ENCODE measurements at places on chromosomes 6 and 20.

- no peak for DNase-seq
Measured at GRCh38 chr6:123027408-123027807, 31.4 kb downstream of the CLVS2 start.

- DNase-seq: no peak
Measured at GRCh38 chr6:105849746-105850145, 236.4 kb upstream of the PRDM1 start.

GRCh38 chr20:5806457-5807263 lies 56.5 kb downstream of the SHLD1 start:
- DNase-seq: no peak

DNA sequence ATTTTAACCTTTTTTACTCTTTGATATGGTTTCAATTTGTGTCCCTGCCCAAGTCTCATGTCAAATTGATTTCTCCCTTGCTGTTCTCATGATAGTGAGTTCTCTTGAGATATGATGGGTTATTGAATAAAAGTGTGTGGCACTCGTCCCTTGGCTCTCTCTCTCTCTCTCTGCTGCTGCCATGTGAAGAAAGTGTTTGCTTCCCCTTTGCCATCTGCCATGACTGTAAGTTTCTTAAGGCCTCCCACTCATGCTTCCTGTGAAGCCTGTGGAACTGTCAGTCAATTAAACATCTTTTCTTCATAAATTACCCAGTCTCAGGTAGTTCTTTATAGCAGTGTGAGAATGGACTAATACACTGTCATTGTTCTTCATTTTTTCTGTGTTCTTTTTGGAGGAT lies 48.5 kb downstream of the LIN28B start:
- DNase-seq: no peak

- DNase-seq: no peak
Measured at GRCh38 chr6:12476484-12476883, 186.3 kb downstream of the EDN1 start.

DNA sequence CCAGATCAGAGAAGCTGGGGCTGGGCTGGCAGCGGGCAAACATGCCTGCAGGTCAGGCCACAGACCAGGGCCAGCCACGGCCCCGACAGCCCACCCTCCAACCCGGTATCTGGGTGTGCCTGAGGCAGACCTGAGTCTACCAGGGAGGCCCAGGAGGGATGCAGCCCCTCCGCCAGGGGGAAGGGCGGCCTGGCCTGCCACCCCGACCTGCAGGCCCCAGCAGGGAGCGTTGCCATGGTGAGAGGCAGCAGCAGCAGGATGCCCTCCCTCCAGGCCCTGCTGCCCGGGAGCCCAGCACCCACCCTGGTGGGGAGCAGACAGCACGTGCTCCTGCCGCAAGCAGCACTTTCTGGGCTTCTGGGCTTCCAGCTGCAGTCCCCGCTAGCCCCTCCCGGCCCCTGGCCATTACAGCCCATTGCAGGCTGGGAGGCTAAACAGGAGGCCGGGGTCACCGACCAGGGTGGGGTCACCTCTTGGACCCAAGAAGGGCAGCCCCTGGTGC lies 3.8 kb upstream of the EEF1A2 start:
- DNase-seq: no peak

- DNase-seq: no peak
Measured at GRCh38 chr6:165872811-165873210, 209.8 kb upstream of the PDE10A start.

- no peak for DNase-seq
Measured at GRCh38 chr20:5524896-5525295, 208.1 kb upstream of the PROKR2 start.

DNA sequence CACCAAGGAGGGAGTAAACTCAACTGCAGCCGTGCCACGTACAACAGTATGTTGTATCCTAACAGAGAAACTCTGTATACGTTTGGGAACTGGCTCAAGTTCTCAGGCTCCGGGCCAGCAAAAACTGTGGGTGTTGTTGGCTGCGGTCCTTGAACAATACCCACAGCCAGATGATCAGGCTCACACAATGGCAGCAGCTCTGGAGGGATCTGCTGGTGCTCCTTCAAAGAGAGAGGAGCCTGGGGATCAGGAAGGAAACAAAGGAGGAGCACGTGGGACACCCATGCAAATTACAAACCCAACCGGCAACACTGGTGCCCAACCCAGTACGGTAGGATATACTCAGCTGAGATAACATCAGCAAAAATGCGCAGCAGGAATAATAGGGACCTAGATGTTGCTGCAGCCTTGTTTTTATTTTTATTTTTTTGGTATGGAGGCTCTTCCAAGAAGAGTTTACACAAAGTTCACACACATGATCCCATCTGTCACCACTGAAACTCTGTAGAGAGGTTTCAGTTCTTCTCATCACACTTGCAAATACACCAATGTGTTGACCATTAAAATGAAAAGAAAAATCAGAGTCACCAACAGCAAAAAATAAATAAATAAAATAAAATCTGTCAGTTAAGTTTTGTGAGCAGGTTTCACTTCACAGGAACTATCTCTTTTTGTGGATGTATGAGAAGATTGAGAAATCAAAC lies 41.2 kb upstream of the PDE10A start:
- no peak for DNase-seq

GRCh38 chr6:157514659-157515496 lies 133.9 kb downstream of the ZDHHC14 start:
- no peak for DNase-seq

DNA sequence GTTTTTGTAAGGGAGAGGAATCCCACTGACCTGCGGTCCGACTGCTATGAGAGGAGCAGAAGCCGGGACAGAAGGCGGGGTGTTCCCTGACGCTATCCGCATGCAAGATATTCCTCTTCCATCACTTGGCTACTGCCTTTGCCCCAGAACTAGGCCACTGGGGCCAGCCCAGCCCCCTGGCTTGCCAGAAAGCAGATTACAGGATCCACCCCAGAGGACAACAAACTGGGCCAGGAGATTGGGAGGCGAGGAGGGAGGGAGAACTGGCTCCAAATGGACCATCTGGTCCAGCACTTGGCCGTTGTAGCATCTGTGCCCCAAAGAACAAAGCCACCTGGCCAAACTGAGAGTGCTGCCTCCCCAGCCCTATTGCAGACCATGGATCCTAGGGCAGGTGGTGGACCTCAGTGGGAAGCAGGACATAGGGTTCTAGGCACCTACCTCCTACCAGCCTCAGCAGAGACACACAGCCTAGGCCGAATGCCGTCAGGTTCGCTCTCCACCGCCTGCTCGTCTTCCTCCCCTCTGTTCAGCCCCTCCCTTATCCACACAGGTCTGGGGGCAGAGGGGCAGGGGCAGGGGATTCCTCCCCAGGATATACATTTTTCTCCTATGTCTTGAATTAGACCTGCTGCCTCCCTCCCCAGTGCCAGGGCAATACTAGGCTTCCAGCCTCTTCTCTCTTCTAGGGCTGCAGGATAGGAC lies 4.0 kb downstream of the MDGA1 start:
- no peak for DNase-seq

DNA sequence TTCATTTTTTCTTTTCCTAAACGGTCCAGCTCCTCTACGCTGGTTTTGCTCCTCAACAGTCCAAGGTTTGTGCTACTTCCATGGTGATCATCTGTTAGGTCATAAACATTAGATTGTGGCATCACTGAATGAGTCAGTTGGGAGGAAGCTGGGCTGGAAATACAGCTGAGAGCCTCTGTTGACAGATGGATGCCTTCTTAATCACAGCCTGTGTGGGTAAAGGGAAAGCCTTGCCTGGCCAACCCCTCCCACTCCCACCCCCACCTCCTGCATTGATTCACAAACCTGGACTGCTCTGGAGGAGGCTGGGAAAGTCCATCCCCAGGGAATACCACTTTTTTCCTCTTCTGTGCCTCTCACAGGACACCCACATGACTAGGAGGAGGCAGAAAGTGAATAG lies 180.6 kb upstream of the CCN2 start:
- no peak for DNase-seq

GRCh38 chr20:41001497-41001896 lies 27.1 kb upstream of the TOP1 start:
- DNase-seq: no peak

GRCh38 chr6:169839029-169839481 lies 87.6 kb downstream of the ERMARD start:
- DNase-seq: no peak

DNA sequence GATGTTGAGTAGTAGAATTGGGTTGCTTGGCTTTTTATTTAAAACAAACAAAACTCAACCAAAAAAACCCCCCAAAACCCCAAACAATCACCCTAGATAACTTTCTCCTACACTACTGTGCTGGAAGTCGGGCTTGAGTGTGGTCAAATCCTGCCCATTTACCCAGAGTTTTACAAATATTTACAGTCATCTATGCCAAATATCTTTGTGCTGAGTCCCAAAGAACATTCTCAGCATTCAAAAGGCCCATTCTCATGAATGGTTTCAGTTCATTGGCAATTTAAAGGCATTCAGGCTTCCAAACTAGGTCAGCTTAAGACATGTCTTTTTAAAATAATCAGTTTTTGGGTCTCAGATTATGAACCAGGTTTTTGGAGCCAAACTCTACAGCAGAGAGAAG lies 1.8 kb downstream of the RNF144B start:
- DNase-seq: no peak

DNA sequence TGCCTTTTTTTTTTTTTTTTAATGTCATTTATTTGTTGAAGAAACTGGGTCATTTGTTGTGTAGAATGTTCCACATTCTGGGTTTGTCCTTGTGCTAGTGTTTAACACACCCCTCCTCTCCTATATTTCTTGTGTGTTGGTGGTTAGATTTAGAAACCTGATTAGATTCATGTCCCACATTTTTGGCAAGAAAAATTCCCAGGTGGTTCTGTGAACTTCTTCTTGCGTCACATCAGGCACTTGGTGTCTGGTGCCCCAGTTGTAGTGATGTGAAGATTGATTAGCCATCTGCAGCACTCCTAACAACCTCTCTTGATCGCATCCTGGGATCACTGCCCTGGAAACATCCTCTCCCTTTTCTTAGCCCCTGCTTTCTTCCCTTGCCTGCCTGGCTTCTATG lies 7.8 kb downstream of the PIGT start:
- DNase-seq: no peak

DNA sequence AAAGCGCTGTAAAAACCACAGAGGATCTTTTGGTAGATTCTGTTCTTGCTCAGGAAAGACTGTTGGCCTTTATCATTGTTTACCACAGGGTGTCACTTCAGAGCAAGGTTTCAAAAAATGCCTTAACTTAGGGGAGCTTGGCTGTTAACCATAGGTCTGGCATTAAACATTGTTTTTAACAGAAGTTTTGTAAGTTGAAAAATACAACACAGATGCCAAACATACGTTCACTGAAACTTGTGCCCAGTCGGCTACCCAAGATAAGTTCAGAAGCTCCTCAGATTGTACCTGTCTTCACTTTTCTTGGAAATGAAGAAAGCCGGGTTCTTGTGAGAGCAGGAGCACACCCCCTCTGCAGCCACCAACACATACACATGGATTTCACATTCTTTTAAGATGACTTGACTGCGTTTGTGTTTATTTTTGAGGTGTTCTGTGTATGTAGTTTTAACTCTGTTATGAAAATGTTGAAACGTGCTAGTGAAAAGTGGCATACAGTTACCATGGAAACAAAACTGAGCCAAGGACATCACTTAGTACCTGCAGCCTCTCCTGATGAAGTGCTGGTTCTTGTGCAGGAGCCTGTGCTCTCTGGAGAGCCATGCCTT lies 64.9 kb downstream of the SYCP2L start:
- peak; percentile 26 for DNase-seq

DNA sequence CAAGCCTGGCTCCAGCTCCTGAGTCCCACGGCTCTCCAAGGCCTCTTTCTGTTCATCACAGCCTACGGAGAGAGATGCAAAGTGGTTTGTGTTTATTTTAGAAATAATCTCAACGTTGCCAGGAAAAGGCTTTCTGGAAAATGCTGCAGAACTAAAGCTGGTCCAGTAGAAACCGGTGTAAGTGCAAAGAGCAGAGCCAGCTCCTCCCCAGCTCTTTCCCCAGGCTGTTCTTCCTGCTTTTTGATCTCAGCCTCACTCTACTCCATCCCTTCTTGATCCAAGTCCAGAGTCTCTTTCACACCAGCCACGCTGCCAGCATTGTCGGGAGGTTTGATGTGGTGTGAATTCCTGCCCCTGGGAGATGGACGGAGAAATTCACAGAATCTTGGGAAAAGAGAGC lies 69.8 kb downstream of the TMEM170B start:
- DNase-seq: no peak

DNA sequence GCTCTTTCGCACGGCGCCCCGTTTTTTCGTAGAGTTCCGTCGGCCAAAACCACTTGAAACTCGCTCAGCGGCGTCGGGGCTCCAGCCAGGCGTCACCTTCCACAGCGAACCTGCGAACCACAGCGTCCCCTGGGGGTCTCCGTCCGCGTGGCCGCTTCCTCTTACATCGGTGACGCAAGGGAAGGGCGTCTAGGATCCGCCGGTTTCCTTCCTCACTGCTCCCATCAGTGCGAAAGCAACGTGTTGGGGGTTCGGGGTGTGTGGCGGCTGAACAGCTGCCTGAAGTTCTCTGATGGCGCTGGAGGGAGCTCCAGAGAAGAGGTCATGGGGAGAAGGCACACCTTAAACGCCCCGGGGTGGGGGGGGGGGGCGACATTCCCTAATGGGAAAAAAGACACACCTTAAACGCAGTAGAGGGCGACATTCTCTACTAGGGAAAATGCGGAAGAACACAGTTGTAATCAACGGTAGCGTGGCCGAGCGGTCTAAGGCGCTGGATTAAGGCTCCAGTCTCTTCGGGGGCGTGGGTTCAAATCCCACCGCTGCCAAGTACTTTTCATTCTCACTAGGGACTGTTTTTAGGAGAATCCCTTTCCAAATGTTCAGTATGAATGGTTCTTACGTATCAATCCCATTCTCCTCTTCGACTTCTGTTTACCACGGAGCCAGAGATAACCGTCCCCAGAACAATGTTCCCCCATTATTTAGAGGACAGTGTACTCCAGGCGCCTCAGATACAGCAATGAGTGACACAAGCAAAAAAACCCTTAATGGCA lies 16.4 kb downstream of the ZNF311 start:
- DNase-seq: peak; percentile 75

- no peak for DNase-seq
Measured at GRCh38 chr6:75778757-75779156, 29.7 kb downstream of the MYO6 start.

DNA sequence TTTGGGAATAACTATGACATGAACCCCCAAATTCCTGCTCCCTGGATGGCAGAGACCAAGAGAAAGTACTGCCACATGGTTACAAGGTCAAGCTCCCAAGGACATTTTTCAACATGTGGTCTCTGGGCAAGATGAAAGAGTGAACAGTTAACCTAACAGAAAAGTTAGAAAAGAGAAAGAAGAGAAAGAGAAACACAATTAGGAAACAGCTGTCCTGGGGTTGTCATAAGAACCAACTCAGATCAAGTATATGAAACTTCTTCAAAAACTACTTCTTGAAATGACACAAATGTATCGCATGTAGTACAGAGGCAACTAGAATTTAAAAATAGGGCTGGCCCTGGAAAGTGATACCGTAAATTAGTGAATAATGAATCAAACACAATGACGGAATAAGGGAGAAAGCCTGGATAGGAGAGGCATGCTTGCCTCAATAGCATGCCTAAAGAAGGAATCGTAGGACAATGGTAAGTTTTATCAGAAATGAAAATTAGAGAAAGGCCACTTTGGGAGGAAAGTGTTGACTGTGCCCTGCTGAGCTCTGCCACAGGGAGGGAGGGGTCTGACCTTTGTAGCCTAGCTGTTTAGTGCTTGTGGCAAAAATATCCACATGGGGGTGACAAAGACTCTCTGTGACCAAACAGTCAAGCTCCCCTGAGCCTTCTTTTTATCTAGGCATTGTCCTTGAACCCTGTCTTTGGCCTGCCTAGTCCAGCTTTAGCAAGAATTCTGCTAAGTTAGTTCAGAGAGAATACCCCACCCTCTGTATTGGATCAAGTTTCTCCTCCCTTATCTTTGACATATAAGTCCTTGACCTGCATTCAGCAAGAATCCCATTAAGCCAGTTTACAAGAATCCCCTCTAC lies 4.3 kb upstream of the DCBLD1 start:
- DNase-seq: no peak

- DNase-seq: no peak
Measured at GRCh38 chr6:167548451-167548850, 223.6 kb downstream of the TTLL2 start.

All from neuronal stem cell (in vitro differentiated cells).